NCI-H226 (cell line): ENCODE measurements at places on chromosomes 2 and 18.

- no peak for DNase-seq
Observed at GRCh38 chr2:98479371-98479770, 34.7 kb downstream of the INPP4A start.

- no peak for DNase-seq
Observed at GRCh38 chr2:234330902-234331301, 166.0 kb downstream of the ARL4C start.

GRCh38 chr2:170202437-170202836, 24.5 kb downstream of the MYO3B start:
- DNase-seq: no peak

DNA sequence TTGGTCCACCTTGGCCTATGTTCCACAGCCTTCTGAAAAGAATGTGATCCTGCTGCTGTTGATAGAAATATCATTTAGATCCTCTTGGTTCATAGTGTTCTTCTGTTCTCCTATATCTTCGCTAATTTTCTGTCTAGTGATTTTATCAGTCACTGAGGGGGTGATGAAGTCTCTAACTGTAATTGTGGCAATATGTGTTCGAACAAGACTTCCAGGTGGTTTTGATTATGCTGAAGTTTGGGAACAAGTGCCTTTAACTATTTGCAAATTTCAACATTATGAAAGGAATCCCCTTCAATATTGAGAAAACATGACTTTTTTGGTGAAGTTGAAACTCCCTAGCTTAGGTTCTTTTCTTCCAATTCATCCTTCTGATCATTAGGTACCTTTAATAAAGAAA, 140.4 kb downstream of the MTX2 start:
- no peak for DNase-seq

DNA sequence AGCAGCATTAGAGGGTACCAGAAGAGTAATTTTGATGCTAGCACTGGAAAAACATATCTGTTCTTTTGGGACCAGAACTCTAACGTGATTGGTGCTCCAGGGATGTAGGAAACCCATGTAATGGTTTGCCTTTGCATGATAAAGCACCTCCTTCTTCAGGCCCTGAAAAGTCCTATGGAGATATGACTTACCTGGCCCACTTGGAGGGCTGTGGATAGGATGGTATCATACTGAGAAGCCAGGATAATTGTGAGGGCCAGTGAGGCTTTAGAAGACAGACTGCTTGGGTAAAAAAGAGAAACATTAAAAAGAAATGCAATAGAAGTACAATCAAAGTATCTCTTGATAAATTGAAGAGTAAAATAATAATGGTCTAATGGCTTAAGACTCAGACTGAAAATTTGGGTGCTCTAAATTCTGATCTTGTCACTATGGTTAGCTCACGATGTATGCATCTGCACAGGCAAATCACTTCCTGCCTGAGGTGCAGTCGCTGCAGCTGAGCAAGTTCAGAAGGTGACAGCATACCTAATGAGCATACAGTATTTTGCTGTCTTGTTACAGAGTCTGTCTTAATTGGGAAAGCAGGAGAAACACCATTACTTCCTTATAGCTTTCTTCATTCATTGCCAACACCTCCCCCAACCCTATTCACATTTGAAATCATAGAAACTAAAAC, 371.5 kb downstream of the NUP35 start:
- DNase-seq: no peak

DNA sequence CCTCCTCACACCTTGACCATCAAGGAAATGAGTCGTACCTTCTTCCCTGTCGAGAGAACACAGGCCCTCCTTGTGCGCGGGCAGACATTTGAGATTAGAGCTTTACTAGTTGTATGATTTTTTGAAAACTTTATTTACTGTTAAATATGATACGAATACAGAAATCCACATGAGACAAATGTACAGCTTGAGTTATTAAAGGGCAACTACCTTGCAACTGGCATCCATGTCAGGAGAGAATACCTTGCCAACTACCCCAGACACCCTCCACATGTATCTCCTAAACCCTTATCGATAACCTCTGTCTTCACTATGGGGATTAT, 28.3 kb downstream of the KLHL23 start:
- no peak for DNase-seq

GRCh38 chr2:67065046-67065445, 332.1 kb upstream of the ETAA1 start:
- no peak for DNase-seq

- no peak for DNase-seq
Observed at GRCh38 chr2:210899131-210899530, 342.7 kb downstream of the CPS1 start.

DNA sequence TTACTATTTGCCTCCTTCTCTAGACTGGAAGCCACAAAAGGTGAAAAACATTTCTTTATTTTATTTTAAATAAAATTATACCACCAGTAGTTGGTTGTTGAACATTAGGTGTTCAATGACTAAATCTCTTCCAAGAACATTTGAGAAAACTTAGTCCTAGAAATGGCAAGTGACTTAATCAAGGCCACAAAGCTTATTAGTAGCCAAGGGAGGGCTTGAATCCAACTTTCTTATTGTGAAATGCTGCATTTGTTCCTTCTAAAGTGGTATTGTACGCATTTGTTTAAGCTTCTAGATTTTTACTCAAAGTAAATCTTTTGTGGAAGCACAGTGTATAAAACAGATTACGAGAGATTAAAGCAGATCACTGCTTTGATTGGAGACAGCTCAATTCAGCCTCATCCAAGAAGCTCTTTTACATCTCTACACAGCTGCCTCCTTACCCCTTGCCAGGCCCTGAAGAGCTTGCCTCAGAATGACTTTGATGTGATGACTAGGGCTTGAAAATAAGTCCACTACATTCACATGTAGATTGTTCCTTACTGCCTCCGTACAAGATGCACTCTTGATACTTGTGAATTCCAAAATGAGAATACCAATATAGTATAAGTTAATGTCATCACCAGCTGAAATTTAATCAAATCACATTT, 244.8 kb downstream of the XIRP2 start:
- no peak for DNase-seq

DNA sequence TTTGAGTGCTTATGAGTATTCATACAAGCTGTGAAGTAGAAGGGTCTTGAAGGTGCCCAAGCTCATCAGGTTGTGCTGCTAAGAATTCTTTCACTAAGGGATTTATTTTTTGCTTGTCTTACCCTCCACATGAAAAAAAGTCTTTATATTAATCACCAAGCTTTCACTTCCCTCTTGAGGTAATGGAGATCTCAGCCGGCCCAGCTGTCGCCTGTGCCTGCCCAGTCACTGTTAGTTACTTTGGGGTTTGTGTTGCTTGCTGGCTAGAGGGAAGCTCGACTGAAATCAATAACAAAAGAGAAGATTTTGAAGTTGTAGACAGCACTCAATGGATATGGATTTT, 21.9 kb downstream of the MC2R start:
- DNase-seq: no peak

- DNase-seq: no peak
Observed at GRCh38 chr2:98026927-98027522, 31.3 kb upstream of the TMEM131 start.

GRCh38 chr2:228447266-228447915, 265.9 kb upstream of the SPHKAP start:
- DNase-seq: no peak

GRCh38 chr2:132618734-132619133, 51.3 kb downstream of the LYPD1 start:
- no peak for DNase-seq

DNA sequence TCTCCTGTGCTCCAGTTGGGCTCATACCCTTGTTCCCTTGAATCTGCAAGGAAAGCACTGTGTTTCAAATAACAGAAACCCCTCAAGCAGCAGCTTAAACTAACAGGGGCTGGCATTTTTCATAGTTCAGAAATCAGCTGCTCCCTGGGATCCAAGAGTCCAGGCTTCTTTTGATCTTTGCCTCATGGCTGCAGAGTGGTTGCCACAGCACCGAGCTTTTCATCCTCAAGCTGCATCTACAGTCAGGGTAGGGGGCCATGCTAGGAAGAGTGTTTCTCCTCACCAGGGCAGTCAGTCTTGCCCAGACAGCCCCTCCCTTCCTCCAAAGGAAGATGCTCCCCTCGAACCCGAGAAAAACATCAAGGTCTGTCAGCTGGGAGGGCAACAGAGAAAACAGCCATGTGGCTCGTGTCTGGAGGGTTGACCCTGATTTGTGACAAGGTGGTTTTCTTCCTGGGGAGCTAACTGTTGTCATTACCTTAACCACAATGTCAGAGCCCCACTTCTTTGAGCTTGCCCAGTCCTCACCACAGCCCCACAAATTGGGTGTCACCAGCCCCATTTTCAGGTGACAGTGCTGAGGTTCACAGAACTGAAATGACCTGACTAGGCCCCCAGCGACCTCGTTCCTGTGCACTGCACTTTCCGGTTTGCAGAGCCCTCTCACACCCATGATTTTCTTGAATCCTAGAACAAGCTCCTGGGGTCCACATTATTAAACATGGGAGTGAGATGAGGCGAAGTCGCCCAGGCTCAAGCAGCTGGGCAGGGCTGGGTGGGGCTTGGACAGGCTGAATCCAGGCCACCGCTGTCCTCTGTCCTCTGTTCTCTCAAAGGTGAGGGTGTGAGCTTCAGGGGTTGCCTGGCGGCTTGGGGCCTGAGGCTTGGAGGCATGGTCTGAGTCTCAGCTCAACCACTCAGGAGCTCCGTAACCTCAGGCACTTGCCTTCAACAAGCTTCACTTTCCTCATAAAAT, 21.9 kb downstream of the ATOH8 start:
- no peak for DNase-seq

- DNase-seq: no peak
Observed at GRCh38 chr2:33323957-33324356, 152.5 kb upstream of the RASGRP3 start.
